ENCODE measurements at places on chromosomes 1 and 21.

DNA sequence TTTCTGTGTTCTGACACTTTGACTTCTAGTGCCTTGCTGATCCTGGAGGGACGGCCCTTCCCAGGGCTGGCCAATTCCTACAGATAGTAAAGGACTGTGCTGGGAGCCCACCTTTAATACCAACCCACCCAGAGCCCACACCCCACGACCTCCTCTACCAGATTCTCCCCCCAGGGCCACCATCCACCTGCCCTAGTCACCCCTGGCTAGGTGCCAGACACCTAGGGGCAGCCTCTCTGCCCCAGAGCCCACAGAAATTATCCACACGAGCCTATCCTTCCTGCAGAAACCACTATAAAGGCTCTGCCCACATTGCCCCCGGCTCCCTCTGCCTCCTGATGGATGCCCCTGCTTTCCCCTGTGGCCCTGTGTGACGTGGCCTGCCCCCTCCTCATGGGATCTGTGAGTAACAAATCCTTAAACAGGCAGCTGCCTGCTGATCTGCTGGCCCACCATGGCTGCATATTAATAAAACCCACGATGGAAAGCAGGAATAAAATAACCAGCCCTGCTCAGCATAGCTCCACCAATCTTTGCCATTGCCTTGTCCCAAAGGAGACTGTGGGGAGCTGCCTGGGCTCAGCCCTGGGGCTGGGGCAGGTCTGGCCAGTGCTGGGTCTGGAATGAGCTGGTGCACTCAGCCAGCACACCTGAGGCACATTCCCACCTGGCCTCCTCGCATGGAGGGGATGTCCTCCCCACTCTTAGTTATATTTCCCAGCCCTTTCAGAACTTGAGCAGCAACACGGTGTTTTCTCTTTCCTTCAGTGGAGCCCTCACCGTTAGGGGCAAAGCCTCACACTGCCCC is 488.5 kb downstream of the NPHP4 start:
- DNase-seq: no peak

GRCh38 chr1:171984850-171985485 is 143.7 kb downstream of the DNM3 start:
- no peak for DNase-seq

- DNase-seq: no peak
Measured at GRCh38 chr1:160353223-160353622, 10.0 kb downstream of the NCSTN start.

DNA sequence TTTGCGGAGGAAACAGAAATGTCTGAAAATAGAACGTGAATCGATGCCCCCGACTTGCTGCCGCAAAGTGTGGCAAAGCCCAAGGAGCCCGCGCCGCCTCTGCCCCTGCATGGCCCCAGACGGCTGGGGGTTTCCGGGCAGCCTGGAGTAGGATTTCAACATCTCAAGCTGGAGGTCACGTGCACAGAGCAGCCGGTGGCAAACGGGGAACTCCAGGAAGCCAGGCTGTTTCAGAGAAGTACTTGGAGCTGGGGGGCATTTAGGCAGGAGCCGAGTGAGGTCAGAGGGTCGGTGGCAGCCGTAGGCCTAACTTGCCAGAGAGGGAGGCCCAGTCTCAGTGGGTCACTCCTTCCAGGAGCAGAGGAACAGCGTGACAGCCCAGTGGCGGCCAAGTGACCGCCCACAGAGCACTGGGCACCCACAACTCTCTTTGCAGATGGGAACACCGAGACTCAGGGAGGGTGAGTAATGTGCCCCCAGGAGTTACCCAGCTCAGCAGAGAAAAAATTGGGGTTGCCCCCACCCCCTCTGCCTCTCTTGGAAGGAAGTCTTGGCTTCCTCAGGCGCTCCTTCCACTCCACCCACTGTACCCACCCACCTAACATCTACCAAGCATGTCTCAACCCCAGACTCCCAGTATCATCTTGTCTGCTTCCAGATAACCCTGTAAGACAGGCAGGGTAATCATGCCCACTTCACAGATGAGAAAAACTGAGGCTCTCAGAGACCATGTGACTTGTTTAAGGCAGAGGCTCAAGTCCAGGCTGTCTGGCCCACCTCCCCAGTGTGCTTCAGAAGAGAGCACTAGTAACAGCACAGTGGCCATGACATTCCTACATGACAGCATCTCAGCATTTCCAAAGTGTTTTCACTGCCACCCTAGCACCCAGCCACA is 179.4 kb downstream of the HIVEP3 start:
- DNase-seq: peak; percentile 77

GRCh38 chr1:186689376-186689775 is 9.2 kb upstream of the PTGS2 start:
- no peak for DNase-seq

GRCh38 chr1:210272666-210273065 is 40.1 kb downstream of the SERTAD4 start:
- no peak for DNase-seq

DNA sequence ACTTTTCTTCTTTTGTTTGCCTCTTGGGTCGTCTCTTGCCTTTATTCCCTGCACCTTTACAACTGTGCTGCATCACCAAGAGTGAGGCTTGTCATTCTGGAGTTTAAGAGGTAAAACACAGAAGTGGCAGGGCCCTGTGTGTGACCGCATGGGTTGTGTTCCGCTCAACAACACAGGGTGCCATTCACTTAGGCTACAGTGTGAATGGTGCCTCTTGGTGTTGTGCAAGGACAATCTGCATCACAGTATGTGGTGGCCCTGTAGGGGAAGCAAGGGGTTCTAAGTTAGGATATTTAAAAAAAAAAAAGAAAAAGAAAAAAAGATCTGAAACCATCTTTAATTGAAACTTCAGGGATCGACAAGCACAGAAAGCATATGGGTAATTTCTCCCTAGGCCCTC is 38.2 kb downstream of the BRINP2 start:
- no peak for DNase-seq

GRCh38 chr1:148309940-148310500 is 157.9 kb upstream of the NBPF11 start:
- DNase-seq: no peak

DNA sequence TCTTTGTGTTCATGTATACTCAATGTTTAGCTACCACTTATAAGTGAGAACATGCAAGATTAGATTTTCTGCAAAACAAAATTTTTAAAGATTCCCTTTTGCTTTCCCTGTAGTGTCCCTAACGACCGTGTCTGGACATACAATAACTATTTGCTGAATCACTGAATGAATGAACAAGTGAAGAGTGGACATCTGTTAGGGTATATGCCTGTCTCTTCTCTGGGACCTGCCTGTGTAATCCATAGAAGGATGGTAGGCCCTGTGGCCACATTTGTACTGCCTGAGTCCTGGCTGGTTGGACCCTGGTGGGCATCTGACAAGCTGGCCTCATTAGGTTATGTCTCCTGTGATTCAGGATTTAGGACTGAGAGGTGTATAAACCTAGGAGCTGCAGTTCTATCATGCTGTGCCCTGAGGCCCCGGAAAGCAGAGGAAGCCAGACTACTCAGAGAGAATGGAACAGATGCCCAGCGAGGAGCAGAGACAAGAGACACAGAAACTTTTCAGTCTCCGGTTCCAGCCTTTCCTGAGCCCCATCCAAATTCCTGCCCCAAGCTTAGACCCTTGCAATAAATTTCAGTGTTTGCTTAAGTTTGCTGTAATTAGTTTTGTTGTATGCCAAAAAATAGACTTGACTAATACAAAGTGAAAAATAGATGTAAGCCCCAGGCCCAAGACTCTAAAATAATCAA is 7.5 kb upstream of the NCF2 start:
- DNase-seq: no peak

- peak; percentile 18 for DNase-seq
Measured at GRCh38 chr1:61741711-61742619, at the start of gene PATJ. PATJ (plus strand) TSS chr1:61742480; CDS start chr1:61762893, 20,413 bp downstream.

- DNase-seq: no peak
Measured at GRCh38 chr21:42313501-42313969, 1.7 kb downstream of the TFF3 start.

DNA sequence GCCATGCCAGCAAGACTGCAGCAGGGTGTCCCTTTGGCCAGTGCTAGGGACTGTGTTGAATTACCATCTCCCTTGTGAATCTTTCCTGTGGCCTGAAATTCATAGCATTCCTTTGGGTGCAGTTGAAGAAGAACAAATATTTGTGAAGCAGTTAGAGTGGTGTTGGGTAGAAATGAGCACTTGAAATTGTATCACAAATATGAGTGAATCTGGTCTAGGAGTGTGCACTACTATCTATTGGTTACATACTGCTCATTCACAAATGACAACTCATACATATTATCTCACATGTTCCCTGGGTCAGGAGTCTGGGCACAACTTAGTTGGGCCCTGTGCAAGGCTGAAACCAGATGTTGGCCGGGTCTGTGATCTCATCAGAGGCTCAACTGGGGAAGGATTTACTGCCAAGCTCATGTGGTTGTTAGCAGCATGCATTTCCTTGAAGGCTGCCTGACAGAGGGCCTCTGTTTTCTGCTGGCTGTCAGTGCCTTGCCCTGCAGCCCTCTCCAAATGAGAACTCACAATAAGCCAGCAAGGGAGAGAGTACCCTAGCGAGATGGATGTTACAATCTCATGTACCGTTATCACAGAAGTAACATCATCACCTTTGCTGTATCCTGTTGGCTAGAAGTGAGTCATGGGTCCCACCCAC is 23.8 kb downstream of the AJAP1 start:
- no peak for DNase-seq

GRCh38 chr1:232978091-232978634 is 27.8 kb downstream of the NTPCR start:
- no peak for DNase-seq

- DNase-seq: no peak
Measured at GRCh38 chr1:110262296-110262695, 52.2 kb downstream of the KCNC4 start.

DNA sequence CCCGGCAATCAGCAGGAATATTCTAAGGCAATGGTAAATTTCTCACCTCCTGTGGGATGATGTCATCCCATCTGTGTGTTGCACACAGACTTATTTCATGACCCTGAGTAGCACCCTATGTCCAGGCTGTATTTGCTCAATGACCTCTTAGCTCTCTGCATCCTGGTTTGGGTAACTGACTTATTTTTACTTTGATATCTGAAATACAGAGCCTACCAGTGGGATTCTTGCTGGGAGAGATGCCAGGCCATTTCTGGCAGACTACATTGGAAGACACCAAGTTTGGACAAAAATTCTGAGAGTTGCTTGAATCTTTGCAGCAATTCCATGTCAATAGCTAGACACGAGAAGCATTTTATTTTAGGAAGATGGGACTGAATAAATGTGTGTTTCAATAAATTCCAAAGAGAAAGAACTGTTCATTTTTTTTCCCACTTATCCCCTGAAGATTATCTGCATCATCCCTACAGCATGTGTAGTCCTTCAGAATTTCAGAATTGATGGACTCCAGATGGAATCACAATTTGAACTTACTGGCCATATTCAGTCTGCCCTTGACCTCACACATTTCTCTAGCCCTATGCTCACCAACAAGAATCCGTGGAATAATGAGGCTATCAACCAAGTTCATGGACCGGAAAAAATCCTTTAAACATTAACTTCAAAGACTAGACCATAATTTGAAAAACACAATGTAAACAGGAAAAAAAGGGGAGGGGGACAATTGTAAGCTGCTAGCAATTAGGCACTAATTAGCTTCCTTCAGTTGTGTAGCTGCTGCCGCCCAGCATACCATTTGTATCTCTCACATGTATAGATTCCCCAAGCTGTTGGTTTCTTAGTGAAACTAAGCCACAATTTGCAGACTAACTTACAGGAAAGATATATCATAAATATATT is 226.5 kb downstream of the HMCN1 start:
- no peak for DNase-seq

All from activated CD8-positive, alpha-beta memory T cell treated with anti-CD3 and anti-CD28 coated beads for 48 hours (primary cell).